ENCODE measurements at places on chromosomes 6 and 20.

DNA sequence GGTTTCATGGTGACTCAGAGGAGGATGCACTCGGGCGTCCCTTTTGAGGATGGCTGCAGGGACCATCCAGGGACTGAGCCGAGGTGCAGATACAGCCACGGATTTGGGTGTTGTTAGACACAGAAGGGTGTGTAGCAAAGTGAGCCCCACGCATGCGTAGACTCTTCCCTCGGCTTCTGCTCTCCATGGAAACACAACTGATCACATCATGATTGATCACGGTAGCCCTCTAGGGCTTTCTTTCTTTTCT lies 606 bp upstream of the ULBP1 start:
- DNase-seq: peak; percentile 57

DNA sequence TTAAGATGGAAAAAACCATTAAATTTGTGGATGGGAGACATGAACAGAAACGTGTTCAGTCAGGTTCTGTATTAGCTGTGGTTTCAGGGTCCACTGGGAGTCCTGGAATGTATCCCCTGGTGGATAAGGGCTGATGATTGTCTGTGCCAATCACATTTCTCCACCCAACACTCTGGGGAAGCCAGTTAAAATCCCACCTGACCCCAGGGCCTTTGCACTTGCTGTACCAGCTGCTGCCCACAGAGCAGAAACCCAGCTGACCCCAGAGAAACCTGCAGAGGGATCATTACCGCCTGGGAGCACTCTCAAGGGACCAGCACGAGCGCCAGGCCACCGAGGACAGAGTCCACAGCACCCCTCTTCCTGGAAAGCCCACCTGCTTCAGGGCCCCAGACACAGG lies 260.7 kb downstream of the PREX1 start:
- no peak for DNase-seq

GRCh38 chr6:81669445-81669844 lies 83.0 kb downstream of the TENT5A start:
- DNase-seq: no peak

- DNase-seq: no peak
Measured at GRCh38 chr6:148525453-148525852, 182.8 kb downstream of the SASH1 start.

DNA sequence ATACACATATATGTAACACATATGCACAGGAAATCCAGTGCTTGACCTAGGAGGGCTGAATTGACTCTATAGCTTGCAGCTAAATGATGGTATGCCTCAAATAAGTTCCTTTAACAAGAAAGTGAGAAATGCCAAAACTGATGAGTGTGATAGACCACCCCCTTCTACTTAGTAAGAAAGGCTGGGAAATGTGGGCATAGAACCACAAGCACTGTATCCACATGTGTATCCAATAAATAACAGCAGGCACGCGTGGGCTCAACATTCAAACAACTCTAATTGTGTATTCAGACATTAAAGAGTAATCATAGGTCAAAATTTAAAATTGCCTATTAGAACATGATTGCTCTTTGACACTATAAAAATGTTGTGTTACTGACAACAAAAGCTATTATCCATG lies 54.1 kb downstream of the FAM83B start:
- no peak for DNase-seq

DNA sequence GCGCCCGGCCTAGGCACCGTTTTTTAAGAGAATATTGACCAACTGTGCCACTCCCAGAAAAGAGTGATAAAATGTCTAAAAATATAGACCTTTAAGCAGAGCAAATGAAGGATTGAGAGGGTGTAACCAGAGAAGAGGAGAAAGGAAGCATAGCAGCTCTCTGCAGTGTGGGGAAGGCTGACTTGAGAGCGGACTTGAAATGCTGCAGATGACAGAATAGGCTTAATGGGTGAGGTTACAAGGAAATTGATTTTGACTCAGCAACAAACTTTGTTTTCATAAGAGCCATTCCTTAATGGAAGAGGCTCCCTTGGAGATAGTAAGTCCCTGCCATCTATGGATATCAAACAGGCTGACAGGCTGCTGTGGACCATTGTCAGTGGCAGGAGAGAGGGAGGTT lies 7.7 kb upstream of the JAG1 start:
- no peak for DNase-seq

All from activated CD8-positive, alpha-beta T cell treated with anti-CD3 and anti-CD28 coated beads, Interleukin-2, amount 10 ng/mL, durations not matched to agents 7 days and 5 days (primary cell).